ENCODE measurements at places on chromosomes 16 and 17.

GRCh38 chr16:50992350-50993032 is 158.6 kb downstream of the SALL1 start:
- DNase-seq = no peak

DNA sequence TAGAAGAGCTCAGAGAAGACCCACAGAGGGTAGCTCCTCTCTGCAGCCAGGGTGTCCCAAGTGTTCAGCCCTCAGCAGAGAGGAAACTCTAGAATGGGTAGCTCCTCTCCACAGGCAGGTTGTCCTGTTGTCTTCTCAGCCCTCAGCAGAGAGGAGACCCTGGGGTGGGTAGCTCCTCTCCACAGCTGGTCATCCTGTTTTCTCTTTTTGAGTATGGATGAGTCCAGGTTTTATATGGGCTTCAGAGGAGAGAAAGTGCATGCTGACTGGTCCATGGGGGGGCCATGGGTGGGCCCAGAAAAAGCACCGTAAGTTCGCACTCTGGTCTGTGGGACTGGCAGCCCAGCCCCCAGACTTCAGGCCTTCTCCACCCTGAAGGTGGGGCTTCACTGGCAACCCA is 48.4 kb downstream of the ESRP2 start:
- no peak for DNase-seq

DNA sequence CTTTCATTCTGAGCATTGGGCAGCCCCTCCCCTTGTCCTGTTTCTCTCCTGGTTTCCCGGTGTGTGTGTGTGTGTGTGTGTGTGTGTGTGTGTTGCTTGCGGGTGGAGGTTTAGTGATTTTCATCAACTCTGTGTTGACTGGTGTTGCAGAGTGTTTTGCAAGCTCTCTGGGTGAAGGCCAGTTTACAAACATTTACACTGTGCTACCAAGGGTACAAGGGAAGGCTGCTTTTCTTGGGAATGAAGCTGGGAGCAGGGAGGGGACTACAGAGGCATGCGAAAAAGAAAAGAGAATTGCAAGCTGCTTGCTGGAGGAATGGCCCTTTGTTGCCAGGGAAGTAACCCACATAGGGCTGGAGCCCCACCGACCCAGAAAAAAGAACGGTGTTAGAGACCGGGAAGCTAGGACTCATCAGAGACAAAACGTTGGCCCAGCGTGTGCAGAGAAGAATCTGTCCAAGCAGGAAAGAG is 29.6 kb downstream of the HS3ST3B1 start:
- DNase-seq = no peak

- DNase-seq = no peak
These were observed 339.8 kb downstream of the BCAS3 start for GRCh38 chr17:61017317-61018006.

DNA sequence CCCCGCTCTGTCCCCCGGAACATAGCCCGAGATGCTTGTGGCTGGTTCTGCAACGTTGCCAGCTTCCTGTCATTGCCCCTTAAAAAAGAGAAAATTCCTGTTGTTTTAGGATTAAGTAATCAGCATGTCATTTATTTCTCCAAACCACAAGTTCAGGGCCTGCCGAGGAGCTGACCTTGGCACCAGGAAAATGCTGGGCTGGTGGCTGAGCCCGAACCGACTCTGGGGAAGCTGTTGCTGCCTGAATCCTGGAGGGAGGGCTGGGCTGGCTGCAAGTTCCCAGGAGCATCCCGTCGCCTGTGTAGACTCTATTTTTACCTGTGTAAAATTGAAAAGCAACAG is 130.9 kb upstream of the FOXF1 start:
- DNase-seq = no peak

GRCh38 chr17:41428591-41429291 is 4.4 kb upstream of the KRT37 start:
- DNase-seq = no peak

DNA sequence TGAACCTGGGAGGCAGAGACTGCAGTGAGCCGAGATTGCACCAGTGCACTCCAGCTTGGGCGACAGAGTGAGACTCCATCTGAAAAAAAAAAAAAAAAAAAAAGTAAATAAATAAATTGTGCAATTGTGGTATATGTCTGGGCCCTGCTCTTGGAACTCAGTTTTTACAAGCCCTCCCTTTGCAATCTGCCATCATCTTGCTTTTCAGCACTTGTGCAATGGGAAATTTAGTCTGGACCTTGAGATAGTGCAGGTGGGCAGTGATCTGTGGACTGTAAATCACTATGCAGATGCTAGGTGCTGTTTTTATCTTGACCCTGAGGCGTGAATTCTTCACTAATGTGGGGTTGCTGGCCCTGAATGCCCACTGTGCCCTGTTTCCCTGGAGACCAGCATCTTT is 6.5 kb upstream of the RAP1GAP2 start:
- DNase-seq = no peak

GRCh38 chr16:4090351-4090851 is 25.8 kb downstream of the ADCY9 start:
- DNase-seq = peak; percentile 67

DNA sequence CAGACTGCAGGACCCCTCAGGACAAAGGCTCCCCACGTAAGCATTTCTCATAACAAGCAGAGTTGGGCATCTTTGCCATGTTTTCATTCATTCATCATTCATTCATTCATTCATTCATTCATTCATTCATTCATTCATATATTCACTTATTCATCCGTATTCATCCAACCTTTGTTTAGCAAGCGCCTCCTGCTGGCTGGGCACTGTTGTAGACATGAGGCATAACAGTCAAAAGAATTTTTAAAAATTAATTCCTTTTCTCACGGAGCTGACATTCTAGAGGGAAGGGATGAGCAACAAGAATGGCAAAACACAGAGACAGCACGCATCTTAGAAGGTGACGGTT is 351.7 kb upstream of the TNRC6C start:
- no peak for DNase-seq

DNA sequence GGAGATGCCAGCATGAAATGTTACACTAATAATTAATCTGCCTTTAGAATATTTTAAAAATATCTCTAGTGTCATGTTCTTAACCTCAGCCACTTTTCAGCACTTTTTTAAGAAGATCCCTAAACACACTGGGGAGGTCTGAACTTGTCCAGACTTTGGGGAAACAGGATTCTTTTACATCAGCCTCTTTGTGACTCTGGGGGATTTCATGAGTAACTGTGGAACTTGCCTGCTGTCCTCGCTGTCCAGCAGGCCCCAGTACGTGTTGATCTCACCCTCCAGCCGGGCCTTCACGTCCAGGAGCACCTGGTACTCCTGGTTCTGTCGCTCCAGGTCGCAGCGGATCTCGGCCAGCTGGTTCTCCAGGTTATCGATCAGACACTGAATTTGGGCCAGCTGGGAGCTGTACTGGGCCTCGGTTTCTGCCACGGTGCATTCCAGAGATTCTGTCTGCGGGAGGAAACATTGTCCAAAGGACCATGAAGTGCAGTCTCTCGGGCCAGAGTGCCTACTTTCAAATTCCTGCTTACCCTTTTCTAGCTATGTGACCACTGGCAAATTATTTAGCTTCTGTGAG is 5.5 kb downstream of the KRT40 start:
- DNase-seq = no peak

DNA sequence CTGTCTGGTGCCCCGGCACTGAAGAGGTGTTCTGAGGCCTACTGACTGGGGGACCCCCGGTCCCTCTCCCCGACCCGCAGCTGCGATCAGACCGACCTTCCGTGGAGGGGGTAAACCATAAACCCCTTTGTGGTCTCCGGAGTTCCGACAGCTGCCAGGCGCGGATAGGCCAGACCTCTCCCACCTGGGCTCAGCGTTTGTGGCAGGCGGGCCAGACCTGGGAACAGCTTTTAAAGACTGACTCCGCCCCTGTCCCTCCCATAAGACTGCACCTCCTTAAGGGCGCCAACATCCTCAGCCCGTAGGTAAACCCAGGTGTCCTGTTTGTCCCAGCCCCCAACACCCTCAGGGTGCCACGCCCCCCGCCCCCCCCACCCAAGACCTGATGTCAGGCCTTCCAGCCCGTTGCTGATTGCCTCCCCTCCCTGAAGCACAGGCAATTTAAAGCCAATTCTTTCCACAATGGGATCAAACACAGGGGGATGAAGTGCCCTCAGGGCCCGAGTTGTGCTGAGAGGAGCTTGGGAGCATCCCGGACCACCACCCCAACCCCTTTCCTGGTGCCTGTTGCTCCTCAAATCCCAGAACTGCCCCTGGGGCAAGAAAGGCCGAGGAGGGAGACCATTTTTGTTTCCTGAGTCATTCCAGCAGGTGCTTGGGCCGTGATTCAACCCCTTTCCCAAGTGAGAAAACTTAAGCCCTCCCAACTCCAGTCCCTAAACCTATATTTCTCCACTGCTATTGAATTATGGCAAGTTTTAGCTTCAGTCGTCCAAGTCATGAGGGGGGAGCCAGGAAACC is at the start of gene SOX15:
SOX15 (minus strand) TSS at position 204 of the 801 bp plus-strand sequence. CDS start 418 bp downstream, outside the sequence.
- DNase-seq = no peak

- no peak for DNase-seq
These were observed 587.1 kb downstream of the WWOX start for GRCh38 chr16:78686601-78687000.

DNA sequence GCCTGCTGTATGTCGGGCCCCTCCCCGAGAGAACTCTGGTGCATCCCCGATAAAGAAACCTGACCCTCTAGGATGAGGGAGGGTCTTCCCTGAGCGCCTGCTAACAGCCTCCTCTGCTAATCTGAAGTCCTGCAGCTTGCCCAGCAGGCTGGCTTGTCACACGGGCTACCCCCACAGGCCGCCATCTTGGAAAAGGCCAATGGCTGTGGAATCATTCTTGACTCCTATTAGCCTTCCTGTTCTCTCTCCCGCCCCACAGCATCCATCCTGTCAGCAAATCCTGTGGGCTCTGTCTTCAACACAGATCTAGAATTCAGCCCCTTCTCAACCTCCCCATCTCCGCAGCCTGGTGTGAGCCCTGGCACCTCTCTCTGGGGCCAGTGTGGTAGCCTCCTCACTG is 12.0 kb downstream of the IL4R start:
- no peak for DNase-seq

DNA sequence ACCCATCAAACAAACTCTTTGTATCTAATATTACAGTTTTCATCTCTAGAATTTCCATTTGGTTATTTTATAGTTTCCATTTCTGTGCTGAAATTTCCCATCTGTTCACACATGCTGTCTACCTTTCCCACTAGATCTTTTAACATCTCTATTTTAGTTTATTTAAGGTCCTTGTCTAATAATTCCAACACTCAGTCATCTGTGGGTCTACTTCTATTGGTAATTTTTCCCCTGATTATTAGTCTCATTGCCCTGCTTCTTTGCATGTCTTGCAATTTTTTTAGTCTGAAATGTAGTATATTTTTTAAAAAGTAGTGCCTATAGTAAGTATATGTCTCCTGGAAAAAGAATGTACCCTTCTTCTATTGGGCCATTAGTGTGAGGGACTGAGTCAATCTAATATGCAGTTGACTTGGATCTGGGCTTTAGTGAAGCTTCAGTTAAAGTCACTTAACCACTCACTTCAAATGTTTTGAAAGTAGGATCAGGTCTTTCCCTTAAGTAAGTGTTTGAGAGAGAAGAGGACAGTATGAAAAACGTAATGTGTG is 370.8 kb downstream of the SEC14L1 start:
- DNase-seq = no peak

GRCh38 chr17:77798481-77798880 is 160.0 kb upstream of the TNRC6C start:
- DNase-seq = no peak

GRCh38 chr17:44187131-44187899 is 543 bp downstream of the TMUB2 start:
- DNase-seq = no peak

GRCh38 chr16:22372882-22373661 is 1.3 kb downstream of the CDR2 start:
- DNase-seq = no peak

DNA sequence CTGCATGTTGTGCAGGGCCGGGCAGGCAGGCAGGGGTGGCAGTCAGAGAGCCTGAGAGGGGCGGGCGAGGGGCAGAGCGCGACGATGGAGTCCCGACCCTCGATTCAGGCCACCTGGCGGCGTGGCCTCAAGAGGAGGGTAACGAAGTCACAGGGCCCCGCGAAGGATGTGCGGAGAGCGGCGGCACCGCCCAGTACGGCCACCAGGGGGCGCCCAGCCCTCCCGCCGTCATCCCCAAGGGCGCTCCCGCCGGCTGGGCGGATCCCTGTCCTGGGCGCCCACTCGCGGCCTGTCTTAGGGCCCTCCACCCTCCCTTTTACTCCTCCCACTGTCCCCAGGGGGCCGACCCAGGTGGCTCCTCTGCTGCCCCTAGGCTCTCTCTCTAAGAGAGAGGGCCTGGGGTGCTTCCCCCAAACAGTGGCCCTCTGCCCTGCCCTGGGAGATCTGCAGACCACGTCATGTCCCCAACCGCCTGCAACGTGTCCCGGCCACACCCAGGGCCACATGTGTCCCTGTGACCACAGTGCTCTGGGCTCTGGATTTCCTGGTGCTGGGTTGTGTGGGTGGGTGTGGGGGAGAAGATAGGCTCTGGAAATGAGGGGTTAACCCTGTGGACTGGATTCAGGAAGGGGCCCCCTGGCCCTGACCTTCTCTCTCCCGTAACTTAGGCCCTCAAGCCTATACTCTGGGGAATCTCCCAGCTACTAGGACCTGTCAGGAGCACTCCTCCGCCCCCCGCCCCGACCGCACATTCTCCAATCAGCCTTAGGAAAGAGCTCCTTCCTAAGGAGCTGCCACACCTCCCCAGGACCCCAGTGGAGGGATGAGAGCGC is 5.9 kb downstream of the DPEP2 start:
- DNase-seq = peak; percentile 50

Measured in G401 (cell line).